Left colon (tissue), 2 donors: ENCODE measurements at places on chromosomes 16 and 17. TPM values are rescaled to one million over a fixed set of nuclear protein-coding genes. Genes with fewer than 3 reads are reported as not detected.

EVI2B gene
- 8.7 TPM for total RNA-seq

CETP gene
- not detected for total RNA-seq

CPHXL2 gene
- not detected for total RNA-seq

DNA sequence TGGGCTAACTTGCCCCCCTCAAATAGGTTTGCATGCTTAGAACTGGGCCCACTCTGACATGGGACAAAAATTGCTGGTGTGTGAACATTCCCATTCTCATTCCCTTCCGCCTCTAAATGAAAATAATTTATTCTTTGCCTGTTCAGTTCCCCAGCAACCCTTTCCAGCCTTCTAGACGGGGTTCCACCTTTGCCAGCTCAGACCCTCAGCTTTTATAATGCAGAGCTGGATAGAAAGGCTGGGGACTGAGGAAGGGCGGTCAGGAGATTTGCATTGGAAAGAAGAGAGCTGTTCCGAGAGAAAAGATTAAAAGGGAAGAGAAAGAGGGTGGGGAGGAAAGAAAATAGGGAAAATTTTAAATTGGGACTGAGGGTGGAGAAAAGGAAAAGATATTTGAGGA, 151.1 kb upstream of the WSCD1 start:
- no peak for DNase-seq

GRCh38 chr17:16086957-16087356, 87.3 kb downstream of the TTC19 start:
- DNase-seq: no peak

- DNase-seq: no peak
These were observed 77.2 kb downstream of the CNGB1 start for GRCh38 chr16:57893559-57894389.
